ELR (cell line): ENCODE measurements at places on chromosomes 4 and X.

- DNase-seq: no peak
Observed at GRCh38 chrX:5113128-5113527, 1115.5 kb downstream of the NLGN4X start.

GRCh38 chr4:145731028-145731427, 51.1 kb downstream of the C4orf51 start:
- DNase-seq: no peak

DNA sequence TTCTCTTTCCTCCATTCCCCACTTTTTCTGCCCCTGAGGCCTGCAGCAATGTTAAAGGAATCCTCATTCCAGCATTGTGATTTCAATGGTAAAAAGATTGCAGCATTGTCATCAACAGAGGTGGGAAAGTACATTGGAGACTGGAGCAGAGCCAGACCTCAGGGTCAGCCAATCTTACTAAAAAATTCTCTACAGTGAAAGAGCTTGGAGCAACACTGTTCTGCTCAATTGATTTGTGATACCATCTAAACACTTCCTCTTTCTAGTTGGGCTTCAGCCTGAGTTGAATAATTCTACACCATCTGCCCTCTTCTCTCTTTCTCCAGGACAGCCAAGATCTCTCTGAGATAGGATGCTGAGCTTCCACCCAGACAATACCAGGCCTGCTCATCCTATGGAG, 176.5 kb downstream of the AR start:
- DNase-seq: no peak

GRCh38 chr4:182874304-182874751, 42.9 kb downstream of the DCTD start:
- DNase-seq: no peak

- peak; percentile 15 for DNase-seq
Observed at GRCh38 chr4:101218346-101218745, 129.0 kb downstream of the PPP3CA start.

DNA sequence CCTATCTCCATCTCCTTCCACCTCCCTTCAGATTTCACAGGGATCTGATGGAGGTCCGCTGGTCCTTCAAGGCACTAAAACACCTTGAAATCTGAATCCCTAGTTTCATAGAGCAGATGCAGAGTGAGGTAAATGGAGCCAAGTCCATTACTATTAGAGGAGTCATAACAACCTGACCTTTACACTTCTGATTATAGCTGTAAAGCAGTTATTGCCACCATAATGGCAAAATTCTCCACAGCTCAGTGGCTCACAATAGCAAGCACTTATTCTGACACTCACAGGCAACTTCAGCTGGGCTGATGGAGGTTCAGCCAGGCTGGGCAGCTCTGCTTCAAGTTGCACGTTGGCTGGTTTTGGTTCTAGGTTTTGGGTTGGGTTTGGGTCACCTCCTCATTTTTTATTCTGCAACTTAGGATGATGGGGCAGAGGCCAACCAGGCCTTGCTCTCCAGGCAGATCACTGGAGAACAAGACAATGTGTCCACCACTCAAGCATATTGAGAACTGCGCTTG, 51.4 kb upstream of the LRAT start:
- DNase-seq: no peak

DNA sequence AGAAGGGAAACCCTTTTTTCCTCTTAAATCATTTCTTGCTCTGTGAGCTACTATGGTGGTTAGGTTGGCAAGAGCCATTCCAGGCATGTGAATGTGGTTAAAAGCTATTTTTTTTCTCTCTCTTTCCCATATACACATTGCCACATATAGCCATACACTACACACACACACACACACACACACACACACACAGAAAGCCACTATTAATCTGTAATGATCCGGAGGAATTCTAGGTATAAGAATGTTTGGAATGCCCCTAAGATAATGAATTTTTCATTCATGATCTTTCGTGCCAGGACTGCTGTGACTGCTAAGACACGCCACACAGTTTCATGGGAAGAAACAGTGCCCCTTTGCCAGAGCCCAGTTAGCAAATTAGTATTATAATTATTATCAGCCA, 21.8 kb upstream of the TLL1 start:
- DNase-seq: no peak

DNA sequence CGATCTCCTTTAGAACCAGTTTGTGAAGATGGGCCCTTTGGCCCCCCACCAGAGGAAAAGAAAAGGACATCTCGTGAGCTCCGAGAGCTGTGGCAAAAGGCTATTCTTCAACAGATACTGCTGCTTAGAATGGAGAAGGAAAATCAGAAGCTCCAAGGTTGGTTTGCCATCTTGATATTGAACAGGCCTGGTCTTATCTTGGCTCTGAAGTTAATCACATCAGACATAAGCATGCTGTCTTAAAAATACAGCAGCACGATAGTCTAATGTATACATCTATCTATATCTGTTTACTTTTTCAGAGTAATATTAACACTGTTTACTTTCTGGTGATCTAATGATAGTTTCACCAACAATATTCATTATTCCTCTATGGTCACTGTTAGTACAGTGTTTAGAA, 129.8 kb downstream of the PTTG2 start:
- DNase-seq: no peak

DNA sequence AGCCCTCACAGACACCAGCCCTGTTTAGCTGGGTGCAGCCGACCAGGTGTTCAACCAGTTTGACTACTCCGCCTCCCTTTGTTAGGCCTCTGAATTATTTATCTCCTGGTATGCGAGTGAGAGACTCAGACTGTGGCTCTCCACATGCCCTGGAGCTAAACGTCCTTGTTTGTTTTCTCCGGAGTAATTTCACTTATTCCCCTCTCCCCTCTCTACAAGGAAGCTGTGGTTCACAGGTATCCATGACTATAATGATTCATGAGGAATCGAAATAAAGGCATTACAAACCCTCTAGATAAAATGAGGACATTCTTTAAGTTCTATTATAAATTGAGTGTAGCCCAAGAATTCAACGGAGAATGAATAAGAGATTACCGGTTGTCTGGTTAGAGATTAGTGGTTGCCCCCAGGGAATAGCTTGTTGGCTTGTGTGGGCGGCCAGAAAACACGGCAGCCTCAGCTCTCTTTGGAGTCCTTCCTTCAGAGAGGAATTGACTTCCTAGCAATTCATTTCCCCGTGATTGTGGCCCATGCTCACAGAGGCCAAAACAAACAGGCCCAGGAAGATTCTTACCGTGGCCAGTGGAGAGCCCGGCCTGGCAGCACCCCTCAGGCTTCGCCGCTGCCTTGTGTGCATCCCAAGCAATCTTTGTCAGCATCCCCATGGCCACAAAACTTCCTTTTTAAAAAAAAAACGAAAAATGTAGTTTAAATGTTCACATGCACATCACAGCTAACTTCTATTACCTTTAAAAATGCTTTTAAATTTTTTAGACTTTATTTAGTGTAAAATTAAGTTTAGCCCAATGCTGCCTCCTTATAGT, 60.2 kb upstream of the CBR4 start:
- peak; percentile 94 for DNase-seq

DNA sequence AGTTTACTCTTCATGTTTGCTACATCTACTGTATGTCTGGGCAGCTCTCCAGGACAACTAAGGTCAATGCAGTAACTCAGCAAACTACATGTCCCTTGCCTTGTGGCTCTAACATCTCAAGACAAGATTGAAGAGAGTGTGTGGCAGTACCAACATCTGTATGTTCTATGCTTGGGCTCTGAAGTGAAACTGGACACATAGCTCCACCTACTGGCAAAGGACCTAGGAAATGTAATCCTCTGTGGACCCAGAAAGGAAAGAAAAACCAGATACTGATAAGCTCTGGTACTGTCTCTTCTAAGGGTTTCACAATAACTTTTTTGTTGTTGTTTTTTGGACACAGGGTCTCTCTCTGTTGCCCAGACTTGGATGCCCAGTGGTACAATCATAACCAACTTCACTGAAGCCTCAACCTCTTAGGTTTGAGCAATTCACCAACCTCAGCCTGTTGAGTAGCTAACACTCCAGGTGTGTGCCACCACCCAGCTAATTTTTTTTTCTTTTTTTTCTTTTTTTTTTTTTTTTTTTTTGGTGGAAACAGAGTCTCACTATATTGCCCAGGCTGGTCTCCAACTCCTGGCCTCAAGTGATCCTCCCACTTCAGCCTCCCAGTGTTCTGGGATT, 64.1 kb downstream of the QDPR start:
- DNase-seq: peak; percentile 72

GRCh38 chr4:34850968-34851367, 1393.3 kb downstream of the ARAP2 start:
- peak; percentile 86 for DNase-seq

DNA sequence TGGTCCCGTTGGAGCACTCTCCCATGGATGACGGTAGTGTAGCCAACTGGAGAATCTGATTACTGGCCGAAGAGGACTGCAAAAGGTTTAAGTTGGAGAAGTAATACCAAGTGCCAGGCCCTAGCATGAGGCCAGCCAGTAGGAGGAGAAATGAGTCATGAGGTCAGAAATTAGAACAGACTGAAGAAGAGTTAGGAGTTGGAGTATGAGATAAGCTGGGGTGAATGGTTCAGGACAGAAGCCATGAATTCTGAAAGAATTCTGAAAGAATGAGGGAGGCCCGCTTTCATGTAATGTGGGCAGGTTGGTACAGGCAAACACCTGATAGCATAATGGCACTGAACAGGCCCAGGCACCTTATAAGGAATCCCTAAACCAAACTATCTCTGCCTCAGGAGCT, 18.4 kb upstream of the STK26 start:
- no peak for DNase-seq

DNA sequence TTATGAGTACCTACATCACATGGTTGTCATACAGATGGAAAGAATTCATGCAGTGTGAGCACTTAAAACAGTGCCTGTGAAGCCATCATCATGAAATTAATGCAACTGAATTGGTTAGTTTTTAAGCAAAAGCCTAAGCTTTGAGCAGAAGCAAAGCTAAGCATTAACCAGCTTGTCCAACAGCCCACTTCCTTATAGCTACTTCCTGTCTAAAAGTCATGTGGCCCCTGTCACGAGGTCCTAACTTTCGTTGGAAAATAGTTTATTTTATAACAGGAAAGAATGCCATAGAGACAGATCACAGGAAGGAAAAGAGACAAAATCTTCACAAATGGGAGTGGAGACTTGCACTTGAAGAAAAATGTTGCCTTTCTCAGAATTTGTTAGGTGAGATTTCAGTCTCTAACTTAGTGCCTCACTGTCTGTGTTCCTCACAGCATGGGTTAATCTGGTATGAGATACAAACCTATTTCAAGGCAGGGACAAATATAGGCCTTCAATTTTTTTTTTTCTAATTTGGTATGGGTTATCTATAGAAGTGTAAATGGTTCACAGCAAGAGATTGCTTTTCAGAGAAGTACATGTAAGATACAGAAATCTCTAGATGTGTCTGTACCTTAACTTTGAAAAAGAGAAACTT, 27.7 kb upstream of the VCX start:
- DNase-seq: no peak

DNA sequence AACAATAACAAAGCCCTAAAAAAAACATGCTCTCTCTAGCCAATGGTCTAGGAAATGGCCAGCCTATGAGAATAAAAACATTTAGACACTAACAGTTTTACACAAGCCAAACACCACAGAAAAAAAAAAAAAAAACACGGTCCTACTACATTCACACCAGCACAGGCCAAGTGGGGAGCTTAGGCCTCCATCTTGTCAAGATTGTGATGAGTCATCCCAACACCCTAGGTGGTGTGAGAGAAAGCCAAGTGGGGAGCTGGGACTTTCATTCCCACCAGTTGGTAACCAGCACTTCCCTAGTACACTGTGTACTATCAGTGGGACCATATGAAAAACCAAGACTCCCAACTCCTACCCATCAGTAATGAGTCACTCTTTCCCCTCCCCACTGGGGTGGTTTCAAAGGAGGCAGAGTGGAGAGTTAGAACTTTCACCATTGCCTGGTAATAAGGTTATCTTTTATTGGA, 95.6 kb downstream of the ADAMTS3 start:
- no peak for DNase-seq

DNA sequence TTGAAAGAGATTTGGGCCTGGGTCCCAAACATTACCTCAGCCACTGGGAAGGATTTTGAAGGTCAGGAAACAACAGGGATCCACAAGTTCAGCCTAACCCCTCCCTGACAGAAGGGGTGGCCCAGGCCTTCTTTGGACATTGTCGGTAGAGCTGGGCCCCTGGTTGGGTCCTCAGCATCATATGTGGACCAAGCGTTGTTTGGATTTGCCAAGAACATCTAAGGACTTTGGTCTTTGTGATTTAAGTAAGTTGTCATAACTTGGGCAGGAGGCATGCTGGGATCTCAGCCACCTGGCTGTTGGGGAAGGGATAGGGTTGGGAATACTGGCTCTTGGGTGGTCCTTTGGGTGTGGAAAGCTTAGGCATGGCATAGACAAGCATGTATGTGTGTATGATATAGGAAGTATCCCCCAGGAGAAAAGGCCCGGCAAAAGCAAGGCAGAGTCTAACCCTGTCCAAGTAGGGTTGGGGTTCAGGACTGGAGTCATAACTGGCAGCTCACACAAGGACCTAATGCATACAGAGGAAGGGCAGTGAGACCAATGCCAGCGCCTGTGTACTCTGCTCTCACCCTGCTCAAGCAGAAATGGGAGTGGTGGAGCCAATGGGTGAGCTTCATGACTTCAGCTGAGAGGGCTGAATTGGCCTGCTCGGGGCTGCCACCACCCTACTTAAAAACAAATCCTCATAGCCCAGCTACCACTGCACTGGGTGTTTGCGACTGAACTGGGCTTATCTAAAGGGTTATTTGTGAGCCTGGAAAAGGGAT, 102.8 kb downstream of the RTL5 start:
- no peak for DNase-seq

DNA sequence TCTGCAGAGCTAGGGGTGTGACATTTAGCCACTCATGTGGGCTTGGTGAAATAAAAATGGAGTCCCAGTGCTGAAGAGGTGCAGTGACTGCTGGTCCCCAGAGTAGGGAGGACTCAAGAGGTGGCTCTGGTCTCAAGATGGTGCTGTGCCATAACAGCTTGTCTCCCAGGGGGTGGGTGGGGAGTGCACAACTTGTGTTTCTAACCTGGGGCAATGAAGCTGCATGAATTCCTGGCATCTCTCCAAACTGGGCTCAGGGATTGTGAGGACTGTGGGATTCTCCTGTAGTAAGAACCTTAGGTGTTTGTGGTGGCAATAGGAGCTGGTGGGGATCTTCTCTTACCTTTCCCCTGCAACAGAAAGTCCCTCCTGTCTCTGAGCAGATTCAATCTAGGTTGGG, 278.9 kb upstream of the SFRP2 start:
- no peak for DNase-seq

GRCh38 chr4:56791316-56791715, 30.2 kb downstream of the SPINK2 start:
- DNase-seq: no peak

- DNase-seq: no peak
Observed at GRCh38 chr4:22339491-22339890, 176.4 kb downstream of the ADGRA3 start.

DNA sequence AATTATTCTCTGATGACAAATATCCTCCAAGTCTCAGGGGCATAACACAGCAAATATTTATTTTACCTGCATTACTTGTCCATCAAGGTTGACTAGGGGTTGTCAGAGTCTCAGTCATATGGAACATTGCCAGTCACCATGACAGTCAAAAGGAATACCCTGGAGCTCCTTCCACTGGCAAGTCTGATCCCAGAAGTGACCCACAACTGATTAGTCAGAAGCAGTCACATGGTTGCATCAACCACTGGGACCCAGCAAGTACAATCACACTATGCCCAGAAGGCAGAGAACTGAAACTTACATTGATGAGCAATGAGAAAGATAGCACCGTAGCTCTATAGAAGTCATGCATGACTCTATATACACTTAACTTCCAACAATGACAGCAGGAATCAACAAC, 41.9 kb upstream of the SOD3 start:
- peak; percentile 93 for DNase-seq

GRCh38 chr4:105093975-105094374, 52.7 kb upstream of the TET2 start:
- peak; percentile 2 for DNase-seq

GRCh38 chr4:44845309-44845708, 119.0 kb upstream of the GNPDA2 start:
- no peak for DNase-seq
